AG08396 (cell line): ENCODE measurements at places on chromosomes 12 and 14.

DNA sequence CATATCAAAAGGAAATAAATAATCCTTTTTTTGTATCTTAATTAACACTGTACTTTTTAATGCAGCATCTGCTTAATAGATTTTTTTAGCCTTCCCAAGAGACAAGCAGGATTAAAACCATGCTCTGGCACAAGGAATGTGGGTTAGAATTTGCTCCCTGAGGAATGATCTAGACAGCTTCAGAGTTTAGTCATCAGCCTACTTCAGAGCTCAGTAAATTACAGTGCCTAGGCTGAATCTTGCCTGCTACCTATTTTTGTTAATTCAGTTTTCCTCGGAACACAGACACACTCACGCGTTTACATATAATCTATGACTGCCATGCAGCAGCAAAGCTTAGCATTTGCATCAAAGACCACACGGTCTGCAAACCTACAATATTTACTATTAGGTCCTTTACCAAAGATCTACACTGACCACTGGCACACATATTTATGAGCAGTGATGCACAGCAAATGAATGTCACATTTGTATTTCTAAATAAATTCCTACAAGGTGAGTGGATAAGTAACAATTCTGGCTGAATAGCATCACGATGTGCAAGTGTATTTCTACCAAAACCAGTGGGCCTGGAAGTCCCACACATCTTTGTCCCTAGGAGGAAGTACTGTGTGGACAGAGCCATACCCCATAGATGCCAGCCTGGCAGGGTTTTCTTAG, 309.8 kb upstream of the TMEM132C start:
- DNase-seq: peak; percentile 50

GRCh38 chr14:59189091-59189785, 771 bp downstream of the DAAM1 start:
- peak; percentile 26 for DNase-seq

- DNase-seq: peak; percentile 65
Measured at GRCh38 chr14:71574976-71575375, 357.3 kb upstream of the RGS6 start.

DNA sequence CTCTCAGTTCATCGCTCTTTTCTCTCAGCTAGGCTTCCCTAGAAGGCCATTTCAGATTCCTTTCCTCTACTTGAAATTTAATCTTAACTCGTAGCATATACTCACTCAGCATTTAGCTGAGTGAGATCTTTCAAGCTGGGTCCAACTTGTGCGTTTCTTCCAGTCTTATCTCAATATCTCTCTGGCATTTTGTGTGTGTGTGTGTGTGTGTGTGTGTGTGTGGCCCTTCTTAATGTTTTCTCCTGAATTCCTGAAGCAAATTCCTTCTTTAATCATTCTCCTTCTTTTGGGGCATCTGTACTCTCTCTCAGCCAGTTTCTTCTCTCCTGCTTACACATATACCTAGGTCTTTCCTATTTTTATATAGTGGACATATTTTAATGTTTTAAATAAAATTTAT, 129.1 kb downstream of the KITLG start:
- DNase-seq: no peak

GRCh38 chr12:69610126-69610525, 581 bp downstream of the LRRC10 start:
- DNase-seq: no peak

GRCh38 chr12:49276304-49277290, 11.7 kb downstream of the TUBA1C start:
- DNase-seq: no peak

- no peak for DNase-seq
Measured at GRCh38 chr12:100293017-100293416, 26.0 kb downstream of the SCYL2 start.

- no peak for DNase-seq
Measured at GRCh38 chr14:99462210-99462609, 18.4 kb downstream of the SETD3 start.

- no peak for DNase-seq
Measured at GRCh38 chr14:100312877-100313400, 6.7 kb upstream of the SLC25A29 start.

DNA sequence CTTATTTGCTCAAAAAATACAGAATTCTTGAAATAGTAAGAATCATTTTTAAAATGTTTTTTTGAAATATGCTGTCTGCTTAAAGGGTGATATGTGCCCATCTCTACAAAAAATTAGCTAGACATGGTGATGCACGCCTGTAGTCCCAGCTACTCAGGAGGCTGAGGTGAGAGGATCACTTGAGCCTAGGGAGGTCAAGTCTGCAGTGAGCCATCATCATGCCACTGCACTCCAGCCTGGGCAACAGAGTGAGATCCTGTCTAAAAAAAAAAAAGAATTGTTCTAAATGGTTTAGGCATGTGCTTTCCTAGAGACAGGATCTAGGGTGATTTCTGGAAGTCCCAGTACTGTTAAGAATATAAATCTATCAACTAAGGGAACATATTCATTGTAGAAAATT, 75.6 kb upstream of the HECTD1 start:
- no peak for DNase-seq

DNA sequence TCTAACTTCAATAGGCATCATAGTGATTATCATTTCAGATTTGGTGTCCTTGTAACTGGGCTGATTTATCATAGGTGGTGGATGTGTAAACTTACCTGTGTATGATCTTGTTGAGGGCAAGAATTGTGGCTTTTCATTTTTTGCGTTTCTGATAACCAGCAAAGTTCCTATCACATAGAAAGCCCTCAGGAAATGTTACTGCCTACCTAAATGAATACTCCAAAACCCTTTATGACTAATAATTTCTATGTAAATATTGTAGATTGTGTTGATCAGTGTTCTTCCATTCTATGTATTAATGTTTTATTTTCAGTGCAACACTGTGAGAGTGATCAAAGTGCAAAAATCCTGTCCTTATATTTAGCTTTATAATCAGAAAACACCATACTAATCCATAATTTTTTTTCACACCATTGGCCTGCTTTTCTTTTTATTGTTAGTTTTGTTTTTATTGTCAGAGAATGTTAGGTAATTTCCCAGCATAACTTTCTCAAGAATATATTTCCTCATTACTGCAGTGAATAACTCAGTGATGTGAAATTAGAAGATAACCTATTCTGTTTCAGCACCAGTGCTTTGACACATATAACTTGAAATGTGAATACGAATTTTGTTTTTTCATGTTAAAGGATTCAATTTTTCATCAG, 94.1 kb downstream of the GPHN start:
- DNase-seq: no peak

DNA sequence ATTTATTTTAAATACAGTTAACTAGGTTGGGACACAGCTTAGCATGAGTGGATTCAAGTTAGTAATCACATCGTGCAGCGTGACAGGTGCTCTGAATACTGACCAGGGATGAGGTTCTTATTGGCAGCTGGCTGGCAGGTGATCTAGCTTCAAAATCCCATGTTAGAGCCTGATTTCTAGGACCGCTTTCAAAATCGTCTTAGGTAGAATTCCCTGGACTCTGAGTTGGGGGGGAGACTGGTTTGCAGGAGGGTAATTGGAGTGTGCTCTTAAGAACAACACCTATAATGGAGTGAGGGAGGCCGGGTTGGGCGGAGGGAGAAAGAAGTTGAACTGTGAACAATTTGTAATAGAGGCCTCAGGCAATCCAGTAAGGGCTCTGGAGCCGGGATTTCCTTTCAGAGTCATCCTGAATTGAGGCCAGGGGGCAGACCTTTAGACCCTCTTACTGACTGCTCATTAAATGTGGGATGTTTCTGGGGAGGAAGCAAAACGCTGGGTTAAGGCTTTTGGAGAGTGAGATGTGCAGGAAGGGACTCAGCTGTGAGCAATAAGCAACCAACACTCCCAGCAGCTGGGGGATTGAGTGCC, 874 bp upstream of the YARS2 start:
- DNase-seq: no peak

DNA sequence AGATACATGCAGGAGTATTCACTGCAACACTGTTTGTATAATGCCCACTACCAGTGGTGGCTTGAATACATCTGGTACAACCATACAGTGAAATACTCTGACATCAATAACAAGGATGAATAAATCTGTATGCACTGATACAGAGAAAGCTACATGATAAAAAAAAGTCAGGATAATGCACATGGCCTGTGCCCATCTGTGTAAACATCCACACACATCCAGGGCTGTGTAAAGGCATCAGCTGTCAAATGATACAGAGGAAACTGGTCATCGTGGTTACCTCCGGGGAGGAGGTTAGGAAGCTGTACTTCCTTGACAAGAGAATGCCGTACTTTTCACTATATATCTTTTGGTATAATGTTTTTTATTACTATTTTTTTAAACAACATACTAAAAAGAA, 176.6 kb downstream of the FOXN3 start:
- no peak for DNase-seq

DNA sequence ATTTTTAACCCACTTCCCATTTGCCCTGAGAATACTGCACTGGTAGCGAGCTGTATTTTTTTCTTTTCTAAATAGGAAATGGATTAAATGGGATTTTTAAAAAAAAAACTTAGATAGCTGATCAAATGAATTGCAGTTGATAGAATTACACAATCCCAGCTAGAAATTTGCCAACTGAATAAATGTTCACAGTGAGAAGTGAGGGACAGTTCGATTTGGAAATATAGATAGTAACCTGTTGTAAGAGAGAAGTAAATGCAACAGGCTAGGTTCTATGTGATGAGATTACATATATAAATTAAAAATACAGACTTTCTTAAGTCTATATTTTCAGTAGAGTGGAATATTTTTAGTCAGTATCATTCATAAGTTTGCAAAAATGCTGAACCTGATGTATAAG, 48.1 kb upstream of the SMCO2 start:
- no peak for DNase-seq

GRCh38 chr14:68312884-68313610, 479.8 kb downstream of the ZFP36L1 start:
- DNase-seq: no peak

GRCh38 chr12:128025589-128026245, 241.3 kb upstream of the TMEM132C start:
- no peak for DNase-seq

- DNase-seq: no peak
Measured at GRCh38 chr12:123401753-123402683, 18.1 kb downstream of the KMT5A start.

- DNase-seq: no peak
Measured at GRCh38 chr14:67579040-67579439, 21.0 kb downstream of the PIGH start.

GRCh38 chr12:25119020-25119419, 75.9 kb downstream of the DNAI7 start:
- no peak for DNase-seq

DNA sequence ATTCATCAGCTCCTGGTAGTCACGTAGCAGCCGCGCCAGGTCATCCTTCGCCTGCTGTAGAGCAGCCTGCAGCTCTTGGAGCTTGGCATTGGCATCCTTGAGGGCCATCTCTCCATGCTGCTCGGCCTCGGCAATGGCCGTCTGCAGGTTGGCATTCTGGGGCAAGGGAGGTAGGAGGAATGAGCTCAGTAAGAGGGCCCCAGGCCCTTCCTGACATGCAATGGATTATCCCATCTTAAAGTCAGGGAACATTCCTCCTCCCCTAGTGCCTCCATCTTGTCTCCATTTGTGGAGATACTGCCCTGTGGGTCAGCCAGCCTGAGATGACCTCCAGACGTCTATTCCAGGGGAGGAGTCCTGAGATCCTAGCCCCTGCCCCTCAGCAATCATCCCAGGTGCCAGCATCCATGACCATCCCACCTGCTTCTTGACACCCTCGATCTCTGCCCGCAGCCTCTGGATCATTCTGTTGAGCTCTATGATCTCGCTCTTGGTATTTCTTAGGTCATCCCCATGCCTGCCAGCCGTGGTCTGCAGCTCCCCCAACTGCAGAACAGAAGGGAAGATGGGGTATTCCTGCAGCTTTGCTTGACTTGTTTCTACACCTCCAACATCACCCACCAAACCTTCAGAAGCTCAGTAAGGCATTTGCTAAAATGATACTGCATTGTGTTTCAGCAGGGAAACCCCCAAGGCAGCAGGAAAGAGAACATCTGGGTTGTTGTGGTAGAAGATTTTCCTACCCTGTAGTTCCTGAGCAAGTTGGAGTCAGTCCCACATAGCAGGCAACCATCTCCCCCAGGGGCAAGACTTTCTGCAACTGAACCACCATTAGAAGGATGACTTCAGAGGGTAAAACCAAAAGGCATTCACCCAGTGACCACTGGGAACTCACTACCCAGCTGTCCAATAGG, 4.4 kb downstream of the KRT3 start:
- no peak for DNase-seq

DNA sequence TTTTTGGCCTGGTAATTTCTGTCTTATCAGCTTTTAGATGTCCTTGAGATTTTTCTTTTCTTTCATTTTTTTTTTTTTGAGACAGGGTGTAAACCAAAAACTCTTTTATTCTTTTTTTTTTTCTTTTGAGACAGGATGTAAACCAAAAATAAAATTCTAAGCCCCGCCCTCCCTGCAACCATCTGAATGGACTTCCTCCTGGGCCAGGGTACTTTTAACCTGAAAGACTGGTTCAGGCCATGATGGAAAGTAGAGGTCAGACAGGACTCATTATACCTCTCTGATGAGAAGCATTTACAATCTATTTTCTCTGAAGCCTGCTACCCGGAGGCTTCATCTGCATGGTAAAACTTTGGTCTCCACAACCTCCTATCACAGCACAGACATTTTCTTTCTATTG, 33.5 kb upstream of the TCL1B start:
- DNase-seq: no peak

- DNase-seq: no peak
Measured at GRCh38 chr12:110282300-110282860, 1.3 kb downstream of the ATP2A2 start.

GRCh38 chr12:84046859-84047258, 865.7 kb downstream of the SLC6A15 start:
- DNase-seq: no peak

DNA sequence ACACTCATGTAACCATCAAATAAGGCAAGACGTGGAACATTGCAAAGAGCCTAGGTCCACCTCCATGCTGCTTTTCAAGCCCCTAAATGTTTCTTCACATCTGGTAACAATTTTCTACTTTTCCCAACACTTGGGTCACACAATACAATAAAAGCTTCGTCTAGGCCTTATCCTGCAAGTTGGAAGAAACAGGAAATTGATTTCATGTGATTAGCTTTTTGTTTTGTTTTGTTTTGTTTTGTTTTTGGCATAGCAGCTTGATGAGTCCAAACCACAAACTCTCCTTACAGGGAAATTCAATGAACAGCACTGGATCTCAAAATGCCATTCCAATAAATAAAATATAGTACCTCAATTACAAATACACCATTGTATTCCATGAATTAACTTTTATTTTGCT, 19.3 kb downstream of the TAS2R50 start:
- peak; percentile 47 for DNase-seq
